Adipocyte (in vitro differentiated cells): ENCODE measurements at places on chromosomes 2 and 18.
A peak's percentile ranks its signal among the peaks of the same experiment; 100 is the strongest.

GRCh38 chr2:2041256-2041824 lies 289.7 kb downstream of the MYT1L start:
- DNase-seq, result no peak

DNA sequence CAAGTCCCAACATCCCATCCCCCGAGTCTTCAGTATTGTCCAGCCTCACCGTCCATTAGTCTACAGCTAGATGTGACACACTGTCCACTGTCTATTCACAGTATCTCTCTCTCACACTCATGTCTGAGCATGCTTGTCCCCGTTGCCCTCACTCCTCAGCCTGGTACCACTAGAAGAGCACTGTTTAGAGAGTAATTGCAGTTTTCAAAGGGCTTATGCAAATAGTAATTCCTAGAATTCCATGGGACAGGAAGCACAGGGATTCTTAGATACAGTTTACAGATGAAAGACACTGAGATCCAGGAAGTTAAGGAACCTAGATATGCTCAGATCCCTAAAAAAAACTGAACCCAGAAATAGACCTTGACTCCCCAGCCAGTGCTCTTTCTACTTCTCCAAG lies 125.5 kb downstream of the MYO5B start:
- DNase-seq, result no peak

- no peak for DNase-seq
These were observed 60.3 kb downstream of the RTP5 start for GRCh38 chr2:241929551-241930490.

- no peak for DNase-seq
These were observed 128.7 kb downstream of the TPO start for GRCh38 chr2:1541819-1542475.

GRCh38 chr2:157251932-157252331 lies 5.6 kb upstream of the GALNT5 start:
- DNase-seq, result no peak

DNA sequence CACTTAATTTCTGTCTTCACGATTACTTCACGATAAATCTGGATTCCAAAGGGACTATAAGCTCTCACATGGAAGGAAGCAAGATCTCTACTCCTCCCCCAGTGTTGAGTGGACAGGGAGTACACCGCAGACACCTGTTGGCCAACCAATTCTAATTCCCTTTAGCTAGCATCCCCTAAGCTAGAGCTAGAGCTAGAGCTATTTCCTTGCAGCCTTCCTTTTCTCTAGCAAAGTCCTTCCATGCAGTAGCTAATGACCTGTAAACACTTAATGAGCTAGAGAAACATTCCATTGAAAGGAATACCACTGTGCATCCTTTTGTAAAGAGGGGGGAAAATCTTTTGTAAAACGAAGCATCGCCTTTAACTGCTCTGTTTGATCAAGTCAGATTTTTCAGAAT lies 56.5 kb downstream of the BCL11A start:
- DNase-seq, result no peak

DNA sequence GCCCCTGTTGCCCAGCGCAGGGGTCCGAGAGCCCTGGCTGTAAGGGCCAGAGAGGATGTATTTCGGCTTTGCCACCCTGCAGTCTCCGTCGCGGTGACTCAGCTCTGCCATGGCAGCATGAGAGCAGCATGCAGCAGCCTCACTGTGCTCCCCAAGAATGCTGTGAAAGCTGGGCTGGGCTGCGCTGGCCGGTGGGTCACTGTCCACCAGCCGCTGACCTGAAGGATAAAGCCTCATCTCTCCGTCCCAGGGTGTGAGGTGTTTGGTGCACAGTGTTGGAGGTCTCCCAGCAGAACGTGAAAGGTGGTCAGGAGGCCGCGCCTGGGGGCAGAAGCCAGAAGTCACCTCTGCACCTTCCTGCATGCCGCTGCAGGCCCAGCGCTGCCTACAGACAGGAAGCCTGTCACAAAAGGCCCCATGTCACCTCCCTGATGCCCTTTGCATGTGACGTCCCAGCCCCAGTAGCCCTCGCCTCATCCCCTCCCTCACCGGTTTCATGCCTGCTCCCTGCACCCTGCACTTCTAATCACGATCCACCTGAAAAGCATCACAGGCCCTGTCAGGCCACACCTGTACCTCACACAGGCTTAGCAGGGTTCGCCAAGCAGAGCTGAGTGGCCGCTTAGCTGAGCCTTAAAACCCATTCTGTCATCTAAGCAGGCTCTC lies 342.1 kb downstream of the EIPR1 start:
- DNase-seq, result no peak

DNA sequence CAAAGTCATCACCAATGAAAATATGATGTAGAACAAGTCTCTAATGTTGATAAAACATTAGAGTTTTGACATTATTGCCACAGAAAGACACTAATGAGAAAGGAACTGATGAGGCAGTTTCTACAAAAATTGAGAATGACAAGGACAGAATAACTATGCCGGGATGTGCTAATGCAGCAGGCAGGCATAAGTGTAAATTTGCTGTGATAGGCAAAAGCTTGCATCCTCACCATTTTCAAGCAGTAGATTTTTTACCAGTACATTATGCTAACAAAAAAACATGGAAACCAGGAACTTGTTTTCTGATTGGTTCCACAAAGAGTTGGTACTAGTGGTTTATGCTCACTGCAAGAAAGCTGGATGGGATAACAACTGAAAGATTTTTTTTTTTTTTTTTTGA lies 715.5 kb upstream of the LRRTM4 start:
- DNase-seq, result no peak

- peak; percentile 19 for DNase-seq
These were observed 83.0 kb downstream of the UBR3 start for GRCh38 chr2:169910109-169910799.
